COR-L47 (cell line): ENCODE measurements at places on chromosomes 4 and X.

DNA sequence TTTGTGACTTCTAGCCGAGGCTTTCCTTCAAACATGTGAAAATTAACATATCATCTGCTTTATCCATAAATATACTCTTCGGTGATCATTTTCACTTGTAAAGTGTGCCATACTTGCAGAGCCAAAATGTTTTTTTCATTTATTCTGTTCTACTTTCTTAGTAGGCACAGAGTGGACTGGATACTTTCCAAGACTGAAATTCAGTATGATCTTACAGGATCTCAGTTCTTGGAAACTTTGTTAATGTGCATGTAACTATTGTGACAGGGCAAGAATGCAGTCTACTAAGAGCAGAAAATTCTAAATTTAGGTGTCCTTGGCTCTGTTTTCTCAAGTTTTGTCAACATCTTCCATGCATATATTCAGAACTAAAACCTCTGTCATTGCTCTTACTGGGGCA, 284.9 kb downstream of the TEX13A start:
- no peak for DNase-seq

- DNase-seq, result peak; percentile 2
These were observed 53.9 kb downstream of the PPARGC1A start for GRCh38 chr4:23835774-23836478.

- DNase-seq, result no peak
These were observed 326.4 kb downstream of the TENM3 start for GRCh38 chr4:182569561-182569960.

- DNase-seq, result no peak
These were observed 28.3 kb upstream of the ALG13 start for GRCh38 chrX:111652719-111653118.

- DNase-seq, result no peak
These were observed 30.8 kb downstream of the MTM1 start for GRCh38 chrX:150599226-150599625.

- DNase-seq, result no peak
These were observed 79.6 kb downstream of the AFF2 start for GRCh38 chrX:148580016-148580415.

- no peak for DNase-seq
These were observed 148.7 kb upstream of the RASGEF1B start for GRCh38 chr4:81620442-81620841.

GRCh38 chrX:109709129-109709631, 23.9 kb downstream of the ACSL4 start:
- no peak for DNase-seq

DNA sequence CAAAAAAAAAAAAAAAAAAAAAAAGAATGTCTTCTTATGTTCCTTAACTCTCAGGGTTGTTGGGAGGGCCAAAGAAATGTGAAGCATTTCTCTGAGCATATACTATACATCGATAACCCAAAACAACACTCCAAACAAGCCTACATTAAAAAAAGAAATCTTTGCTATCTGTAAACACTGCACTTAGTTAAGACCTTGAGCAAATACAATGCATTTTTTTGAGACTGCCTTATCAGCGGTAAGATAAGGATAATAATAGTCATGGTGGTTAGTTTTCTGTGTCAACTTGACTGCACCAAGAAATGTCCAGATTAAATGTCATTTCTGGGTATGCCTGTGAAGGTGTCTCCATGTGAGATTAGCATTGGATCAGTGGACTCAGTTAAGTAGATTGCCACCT, 541.9 kb downstream of the PACRGL start:
- DNase-seq, result no peak

GRCh38 chr4:92099861-92100260, 203.9 kb upstream of the GRID2 start:
- DNase-seq, result no peak

DNA sequence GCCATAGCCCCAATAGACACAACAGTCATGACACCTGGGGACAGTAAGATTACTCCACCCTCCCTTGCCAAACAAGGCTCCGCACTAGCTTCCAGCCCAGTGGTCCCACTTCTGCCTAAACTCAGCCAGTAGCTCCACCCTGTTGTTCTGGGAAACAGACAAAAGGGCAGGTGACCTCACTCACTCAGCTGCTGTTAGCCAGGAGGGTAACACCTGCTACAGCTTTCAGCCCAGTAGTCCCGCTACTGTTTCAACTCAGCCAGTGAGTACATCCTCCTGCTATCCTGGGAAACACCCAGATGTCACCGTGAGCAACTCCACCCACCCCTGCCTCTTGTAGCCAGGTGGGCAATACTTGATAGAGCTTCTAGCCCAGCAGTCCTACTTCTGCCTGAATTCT, 162.7 kb upstream of the CPXCR1 start:
- DNase-seq, result no peak

DNA sequence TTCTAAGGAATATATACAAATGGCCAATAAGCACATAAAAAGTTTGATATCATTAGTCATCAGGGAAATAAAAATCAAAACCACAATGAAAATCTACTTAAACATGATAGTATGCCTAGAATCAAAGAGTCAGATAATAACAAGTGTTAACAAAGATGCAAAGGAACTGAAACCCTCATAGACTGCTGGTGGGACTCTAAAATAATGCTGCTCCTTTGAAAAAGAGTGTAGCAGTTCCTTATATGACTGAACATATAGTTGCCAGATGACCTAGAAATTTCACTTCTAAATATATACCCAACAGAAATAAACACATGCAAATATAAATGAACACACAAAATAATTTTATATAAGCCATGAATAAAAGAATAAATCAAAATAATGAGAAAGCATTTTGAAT, 205.1 kb upstream of the CTSO start:
- no peak for DNase-seq

GRCh38 chrX:71096760-71097032, 1.0 kb downstream of the FOXO4 start:
- DNase-seq, result no peak

- no peak for DNase-seq
These were observed 102.9 kb downstream of the GRXCR1 start for GRCh38 chr4:42995343-42995944.

- no peak for DNase-seq
These were observed 44.8 kb downstream of the HMGB2 start for GRCh38 chr4:173289353-173289727.

- DNase-seq, result no peak
These were observed 42.5 kb downstream of the DHRSX start for GRCh38 chrX:2458309-2458708.

GRCh38 chr4:84035568-84035967, 463.5 kb downstream of the NKX6-1 start:
- no peak for DNase-seq

- DNase-seq, result no peak
These were observed 2308.1 kb upstream of the AGA start for GRCh38 chr4:179750374-179750773.

GRCh38 chr4:162241857-162242256, 78.1 kb upstream of the FSTL5 start:
- peak; percentile 2 for DNase-seq

DNA sequence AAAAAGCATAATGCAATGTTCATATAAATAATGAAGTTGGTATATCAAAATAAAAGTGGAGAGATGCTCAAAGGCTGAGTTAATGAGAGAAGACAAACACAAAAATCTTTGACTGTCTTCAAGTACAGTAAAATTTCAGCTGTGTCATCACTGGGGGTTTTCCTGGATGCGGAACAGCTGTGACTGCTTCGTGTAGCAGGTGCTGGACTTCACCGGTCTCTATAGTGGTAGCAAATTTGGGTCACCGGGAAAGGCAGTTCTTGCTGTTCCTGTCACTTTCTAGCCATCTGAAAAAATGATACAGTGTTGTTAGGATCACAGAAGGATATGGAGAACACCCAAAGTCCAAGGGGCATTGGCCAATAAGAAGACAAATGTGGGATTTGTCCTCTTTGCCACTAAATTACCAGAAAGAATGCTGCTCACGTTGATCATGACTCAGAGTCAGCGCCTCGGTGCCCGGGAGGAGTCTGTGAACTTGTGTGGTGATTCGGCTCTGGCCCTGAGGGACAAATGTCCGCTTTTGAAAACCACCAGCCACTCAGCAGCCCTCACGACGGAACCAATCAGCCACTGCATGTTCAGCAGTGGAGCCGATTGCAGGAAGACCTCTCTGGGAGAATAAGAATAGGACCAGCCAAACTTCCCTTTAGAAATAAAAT, 230.1 kb upstream of the FAT1 start:
- DNase-seq, result no peak

GRCh38 chr4:4506961-4507360, 34.9 kb downstream of the STX18 start:
- DNase-seq, result no peak

GRCh38 chrX:18966624-18967023, 17.3 kb downstream of the PHKA2 start:
- DNase-seq, result no peak

DNA sequence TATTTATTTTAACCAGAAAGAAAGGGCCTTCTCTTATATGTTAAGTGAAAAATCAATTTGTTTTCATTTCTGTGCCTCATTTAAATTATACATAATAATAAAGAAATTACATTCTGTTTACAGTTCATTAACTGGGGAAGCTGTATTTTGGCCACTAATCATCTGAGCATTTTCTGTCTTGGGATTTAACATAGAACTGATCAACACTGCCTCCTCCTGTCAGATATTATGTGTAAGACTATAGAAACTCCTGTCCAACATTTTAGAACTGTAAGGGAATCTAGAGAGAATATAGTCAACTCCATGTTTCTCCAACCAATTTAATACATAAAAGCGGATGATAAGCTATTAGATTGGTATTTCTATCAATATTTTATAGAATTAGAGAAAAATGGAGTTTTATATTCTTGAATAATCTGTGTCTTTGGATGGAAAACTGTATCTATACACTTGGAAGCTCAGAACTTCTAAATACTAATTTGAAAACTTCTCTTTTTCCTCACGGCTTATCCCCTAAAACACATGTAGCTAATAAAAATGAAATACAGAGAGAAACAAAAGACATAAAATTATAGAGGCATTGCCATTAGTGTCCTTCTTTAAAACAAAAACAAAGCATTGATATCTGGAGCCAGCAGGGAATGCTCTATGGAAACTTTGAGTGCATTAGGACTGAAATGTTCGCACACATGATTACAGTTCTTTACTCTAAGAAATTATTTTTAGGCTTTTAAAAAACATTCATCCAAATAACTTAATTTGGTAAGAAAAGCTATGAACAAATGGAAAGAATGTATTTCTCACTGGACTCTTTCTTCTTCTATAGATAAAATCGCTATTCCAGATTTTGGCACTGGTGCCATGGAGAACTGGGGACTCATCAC, 33.1 kb downstream of the ENPEP start:
- DNase-seq, result no peak

- no peak for DNase-seq
These were observed 22.2 kb downstream of the DTHD1 start for GRCh38 chr4:36303426-36304137.

GRCh38 chrX:145716226-145716625, 101.4 kb upstream of the SLITRK2 start:
- DNase-seq, result no peak

- no peak for DNase-seq
These were observed 1110.5 kb downstream of the RAPGEF2 start for GRCh38 chr4:160213366-160213765.

GRCh38 chr4:95249426-95250021, 299.2 kb downstream of the UNC5C start:
- no peak for DNase-seq

DNA sequence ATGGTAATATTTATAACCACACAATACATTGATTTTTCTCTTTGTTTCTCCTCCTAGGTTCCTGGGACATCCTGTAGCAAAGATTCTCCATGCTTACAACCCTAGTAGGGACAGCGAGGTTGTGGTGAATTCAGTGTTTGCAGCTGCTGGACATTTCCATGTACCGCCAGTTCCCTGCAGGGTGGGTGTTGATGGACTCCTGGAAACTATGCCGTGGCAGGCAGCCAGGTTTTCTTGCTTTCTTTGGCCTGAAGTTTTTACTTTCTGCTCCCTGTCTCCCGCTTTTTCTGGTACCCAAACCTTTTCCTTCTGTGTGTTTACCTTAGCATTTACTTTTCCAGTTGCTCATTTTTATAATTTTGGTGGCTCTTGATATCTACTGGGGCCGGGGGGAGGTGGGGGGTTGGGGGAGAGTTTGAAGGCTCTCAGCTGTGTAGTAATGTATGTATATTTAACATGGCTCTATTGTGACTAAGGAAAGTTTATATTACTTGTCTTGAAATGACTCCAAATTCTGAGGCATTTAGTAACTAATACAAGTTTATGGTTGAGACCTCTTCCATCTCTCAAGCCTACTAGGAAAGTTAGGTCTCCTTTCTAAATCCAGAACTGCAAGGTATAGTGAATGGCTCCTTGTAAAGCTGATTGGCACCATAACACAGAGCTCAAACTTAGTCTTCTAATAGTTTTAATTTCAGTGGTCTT, 89.7 kb downstream of the TMEM131L start:
- no peak for DNase-seq

- DNase-seq, result no peak
These were observed 29.3 kb upstream of the CFAP299 start for GRCh38 chr4:80306260-80306659.

DNA sequence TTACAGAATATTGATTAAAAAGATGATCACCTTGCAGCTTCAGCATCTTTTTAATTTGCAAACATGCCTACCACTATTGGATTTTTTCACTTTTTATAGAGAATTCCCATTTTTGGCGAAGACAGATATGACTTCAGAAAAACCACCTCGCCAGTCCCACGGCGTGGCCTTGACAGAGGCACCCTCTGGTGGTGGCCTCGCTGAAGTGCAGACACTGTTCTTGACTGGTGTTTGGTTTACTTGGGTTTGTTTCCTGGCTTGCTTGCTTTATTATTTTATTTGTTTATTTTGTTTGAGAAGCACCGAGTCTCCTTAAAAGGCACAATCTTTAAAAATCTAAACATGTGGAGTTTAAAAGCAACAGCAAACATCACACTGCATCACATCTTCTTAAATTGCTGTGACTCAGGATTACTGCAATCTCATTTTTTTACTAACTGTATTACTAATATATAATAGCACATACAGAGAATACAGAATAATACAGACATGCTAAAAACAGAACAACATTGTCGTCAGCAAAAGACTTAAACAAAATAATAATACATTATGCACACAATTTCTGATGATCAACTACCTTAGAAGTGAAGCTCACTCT, 13.1 kb upstream of the AMTN start:
- DNase-seq, result peak; percentile 43

GRCh38 chrX:70423936-70424675, 992 bp downstream of the GDPD2 start:
- DNase-seq, result no peak

DNA sequence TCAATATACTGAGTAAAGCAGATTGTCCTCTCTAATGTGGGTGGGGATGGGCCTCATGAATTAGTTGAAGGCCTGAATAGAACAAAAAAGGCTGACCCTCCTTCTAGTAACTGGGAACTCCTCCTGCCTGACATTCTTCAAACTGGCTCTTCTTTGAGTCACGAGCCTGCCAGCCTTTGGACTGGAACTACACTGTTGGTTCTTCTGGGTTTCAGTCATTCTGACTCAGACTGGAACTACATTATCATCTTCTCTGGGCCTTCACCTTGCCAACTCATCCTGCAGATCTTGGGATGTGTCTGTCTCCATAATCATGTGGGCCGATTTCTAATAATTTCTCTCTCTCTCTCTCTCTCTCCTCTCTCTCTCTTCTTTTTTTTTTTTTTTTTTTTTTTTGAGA, 26.9 kb upstream of the CT47C1 start:
- DNase-seq, result no peak
